ENCODE measurements at places on chromosomes 12 and 14. TPM values are rescaled to one million over a fixed set of nuclear protein-coding genes. Genes with fewer than 3 reads are reported as not detected.

Gene AMDHD1
- 0.50 TPM for polyA plus RNA-seq

Gene ZNF385A
- polyA plus RNA-seq: 6.0 TPM

Gene TBX3
- polyA plus RNA-seq: 13.9 TPM

Gene CLEC7A
- polyA plus RNA-seq: 2.4 TPM

Gene PDE3A
- 29.9 TPM for polyA plus RNA-seq

Gene LARP4
- polyA plus RNA-seq: 12.3 TPM

Gene PROX2
- polyA plus RNA-seq: not detected

Gene C12orf42
- polyA plus RNA-seq: not detected

Gene PDZRN4
- polyA plus RNA-seq: 0.48 TPM

Gene IL31
- not detected for polyA plus RNA-seq

- DNase-seq: no peak
Observed at GRCh38 chr14:98008381-98009113, 1211.4 kb downstream of the VRK1 start.

DNA sequence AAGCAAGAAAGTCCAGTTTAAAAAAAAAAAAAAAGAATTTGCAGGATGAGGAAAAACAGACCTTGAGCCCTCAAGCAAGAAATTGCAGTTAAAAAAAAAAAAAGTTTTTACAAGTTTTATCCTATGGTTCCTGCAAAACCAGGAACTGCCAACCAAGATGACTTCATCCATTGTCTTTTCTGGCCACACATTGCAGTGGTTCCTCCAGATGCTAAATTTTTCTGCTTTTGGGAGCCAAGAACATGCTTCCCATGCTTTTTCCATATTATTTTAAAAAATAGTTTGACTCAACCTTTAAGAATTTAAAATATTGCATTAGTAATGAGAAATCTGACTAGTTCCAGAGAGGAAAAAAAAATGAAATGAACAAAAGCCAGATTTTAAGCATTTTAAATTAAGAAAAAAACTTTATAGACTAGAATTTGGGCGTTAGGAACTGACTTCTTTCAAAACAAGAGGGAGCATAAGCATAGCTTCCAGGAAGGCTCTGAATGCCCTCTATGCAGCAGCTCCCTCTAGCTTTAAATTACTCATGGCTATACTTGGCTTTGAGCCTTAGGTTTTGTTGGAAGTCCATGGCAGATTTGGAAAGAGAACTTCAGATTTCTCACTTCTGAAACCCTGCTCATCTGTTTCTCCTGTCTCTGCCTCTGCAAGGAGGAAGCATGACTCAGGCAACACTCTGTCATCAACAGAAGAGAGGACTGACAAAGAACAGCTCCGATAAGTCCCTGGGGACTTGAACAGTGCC lies 124.5 kb downstream of the GPR65 start:
- DNase-seq: no peak

DNA sequence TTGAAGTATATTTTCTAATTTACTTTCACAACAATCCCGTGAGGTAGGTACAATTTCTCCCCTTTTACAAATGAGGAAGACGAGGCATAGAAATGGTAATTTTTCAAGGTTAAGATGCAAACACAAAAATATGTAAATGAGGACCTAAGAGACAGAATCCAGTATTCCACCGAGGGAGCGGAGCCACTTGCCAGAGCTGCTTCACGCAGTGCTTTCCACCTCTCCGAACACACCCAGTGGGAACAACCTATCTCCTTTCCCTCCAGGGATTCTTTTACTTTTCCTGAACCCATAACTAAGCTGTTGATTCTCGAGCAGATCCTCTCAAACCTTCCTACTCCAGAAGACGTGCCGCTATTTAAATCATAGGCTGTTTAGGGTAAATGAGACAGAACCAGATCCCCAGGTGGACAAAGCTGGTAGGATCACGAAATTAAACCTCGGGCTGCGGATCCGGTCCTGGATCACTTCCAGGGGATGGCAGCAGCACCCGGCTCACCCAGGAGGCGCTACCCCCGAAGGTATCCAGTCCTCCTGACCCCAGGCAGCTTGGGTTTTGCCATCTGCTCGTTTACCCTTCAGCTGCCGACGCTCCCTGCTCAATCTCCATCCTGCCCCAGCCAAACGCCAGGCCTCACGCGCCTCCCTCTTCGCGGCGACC lies 1.5 kb downstream of the DDHD1 start:
- peak; percentile 77 for DNase-seq

DNA sequence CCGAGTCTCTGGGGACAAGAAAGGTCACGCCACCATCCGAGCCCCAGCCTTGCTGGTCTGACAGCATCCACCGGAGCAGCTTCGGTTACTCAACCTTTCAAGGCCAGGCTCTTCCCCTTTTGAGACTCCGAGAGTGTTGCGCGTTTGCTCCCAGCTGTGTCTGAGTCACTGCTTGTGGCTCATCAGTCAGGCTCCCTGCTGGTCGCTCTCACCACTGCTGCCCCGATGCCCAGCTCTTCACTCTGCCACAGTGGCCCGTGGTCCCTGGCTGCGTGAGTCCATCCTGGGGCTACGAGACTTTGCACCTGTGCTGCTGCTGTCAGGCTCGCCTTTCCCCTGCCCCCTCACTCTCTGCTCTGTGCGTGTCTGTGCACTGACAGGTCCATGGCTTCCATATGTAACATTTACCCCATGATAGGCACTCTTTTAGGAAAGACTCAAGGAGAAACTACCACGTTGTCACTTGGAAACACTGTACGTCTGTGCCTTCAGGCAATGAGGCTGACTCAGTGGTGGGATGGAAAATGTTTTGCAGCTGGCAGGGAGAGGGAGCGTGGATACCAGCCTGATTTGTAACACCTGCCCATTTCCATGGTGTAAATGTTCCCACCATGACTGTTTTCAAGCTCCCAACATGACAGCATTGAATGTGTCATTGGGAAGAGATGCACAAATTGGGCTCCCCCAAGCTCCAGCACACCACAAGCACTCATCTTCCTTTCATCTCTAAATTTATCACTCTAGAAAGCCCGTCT lies 350.7 kb downstream of the TMEM132D start:
- no peak for DNase-seq

GRCh38 chr12:50004696-50005095 lies 20.6 kb downstream of the RACGAP1 start:
- no peak for DNase-seq

DNA sequence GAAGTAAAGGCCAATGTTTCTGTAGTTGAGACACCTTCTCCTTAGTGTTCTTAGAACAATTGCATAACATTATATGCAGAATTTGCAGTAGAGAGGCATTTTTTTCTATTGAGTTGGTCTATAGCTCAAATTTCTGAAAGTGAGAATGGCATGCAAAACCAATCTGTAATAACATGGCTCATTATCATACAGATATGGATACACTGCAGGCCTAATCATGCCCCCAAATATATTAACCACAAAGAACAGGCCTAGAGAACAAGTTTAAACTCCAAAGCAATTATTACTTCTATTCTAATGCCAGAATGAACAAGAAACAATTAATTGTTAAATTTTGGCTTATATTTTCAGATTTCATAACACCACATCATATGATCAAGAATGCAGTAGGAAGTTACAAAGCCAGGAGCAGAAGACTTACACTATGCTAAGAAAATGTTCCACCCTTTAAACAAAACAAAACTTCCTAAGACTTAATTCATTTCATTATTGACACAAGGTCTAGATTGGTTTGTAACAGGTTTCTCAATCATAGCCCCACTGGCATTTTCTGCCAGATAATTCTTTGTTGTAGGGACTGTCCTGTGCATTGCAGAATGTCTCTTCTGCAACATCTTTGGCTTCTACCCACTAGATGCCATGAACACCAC lies 26.9 kb downstream of the TMTC1 start:
- DNase-seq: no peak

GRCh38 chr12:113855998-113856397 lies 110.1 kb downstream of the RBM19 start:
- DNase-seq: peak; percentile 69

DNA sequence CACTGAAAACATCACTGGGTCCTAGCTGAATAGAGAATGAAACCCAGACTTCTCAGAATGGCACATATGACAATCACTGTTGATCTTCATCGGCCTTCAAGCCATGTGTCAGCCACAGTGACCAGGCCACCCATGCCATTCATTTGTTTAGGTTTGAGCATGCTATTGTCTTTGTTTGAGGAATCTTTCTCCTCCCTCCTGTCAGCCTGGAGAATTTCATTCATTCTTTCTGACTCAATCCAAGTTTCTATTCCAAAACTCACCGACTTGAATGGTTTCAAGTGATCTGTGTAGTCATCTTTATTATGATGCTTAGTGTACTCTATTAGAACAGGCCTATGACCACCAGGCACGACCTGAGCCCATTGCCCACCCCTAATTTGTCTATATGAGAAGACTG lies 106.3 kb downstream of the ETNK1 start:
- no peak for DNase-seq

- DNase-seq: peak; percentile 73
Observed at GRCh38 chr12:644818-645552, 18.3 kb downstream of the NINJ2 start.

DNA sequence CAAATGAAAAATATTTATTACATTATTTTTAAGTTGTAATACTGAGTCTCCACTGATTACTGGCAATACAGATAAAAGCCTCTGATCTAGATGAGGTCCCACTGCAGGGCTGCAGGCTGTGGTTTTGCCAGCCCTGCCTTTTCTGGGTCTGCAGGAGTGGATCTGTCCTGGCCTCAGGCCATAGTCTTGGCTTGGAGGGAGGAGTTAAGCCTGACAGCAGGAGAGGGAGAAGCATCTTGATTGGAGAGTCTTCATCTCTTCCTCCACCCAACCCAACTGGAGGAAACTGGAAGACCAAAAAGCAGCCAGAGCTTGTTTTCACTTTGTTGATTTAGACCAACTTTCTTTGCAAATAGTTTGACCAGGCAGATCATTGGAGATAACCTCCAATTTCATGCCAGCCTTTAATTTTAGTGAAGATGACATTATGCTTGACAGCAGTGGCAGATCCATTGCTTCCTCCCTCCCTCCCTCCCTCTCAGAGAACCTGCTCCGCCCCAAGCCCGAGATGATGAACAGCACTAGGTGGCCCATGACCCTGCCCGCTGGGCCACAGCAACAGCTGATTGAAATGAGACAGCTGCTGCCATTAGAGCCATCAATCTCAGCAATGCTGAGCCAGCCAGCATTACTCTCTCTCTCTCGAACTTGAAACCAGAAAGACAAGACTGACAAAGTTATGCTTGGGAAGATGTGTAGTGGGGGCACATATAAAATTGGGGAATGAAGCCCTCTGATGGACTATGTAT lies 222.4 kb downstream of the GLT1D1 start:
- no peak for DNase-seq

DNA sequence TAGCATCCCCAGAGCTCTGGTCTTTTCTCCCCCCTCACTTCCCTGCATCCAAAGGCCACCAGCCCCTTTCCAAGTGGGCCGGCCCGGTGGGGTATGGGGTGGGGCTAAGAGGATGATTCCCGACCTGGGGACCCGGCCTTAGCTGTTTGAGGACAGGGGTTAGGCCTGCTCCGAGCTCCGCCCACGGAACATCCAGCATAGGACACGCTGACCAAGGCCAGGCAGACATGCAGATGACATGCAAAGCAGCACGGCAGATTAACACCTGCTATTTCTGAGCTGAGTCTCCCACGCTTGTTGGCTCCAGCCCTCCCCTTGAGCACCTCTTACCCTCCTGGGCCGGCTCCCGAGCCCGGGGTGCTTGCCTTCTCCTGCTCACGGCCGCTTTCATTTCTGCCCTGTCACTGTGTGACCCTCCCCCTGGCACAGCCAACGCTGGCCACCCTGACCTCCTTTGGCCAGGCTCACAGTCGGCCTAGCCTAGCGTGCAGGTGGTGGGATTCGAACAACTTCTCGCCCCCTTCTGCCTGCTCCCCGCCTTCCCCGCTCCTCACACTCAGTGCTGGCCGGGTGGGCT lies 40.2 kb downstream of the TEAD4 start:
- DNase-seq: peak; percentile 73

- DNase-seq: peak; percentile 99
Observed at GRCh38 chr14:92748259-92749016, at the start of gene LGMN. Gene LGMN, minus strand, starts transcription at chr14:92748627. Its CDS starts 15,841 bp downstream, at chr14:92732786.

DNA sequence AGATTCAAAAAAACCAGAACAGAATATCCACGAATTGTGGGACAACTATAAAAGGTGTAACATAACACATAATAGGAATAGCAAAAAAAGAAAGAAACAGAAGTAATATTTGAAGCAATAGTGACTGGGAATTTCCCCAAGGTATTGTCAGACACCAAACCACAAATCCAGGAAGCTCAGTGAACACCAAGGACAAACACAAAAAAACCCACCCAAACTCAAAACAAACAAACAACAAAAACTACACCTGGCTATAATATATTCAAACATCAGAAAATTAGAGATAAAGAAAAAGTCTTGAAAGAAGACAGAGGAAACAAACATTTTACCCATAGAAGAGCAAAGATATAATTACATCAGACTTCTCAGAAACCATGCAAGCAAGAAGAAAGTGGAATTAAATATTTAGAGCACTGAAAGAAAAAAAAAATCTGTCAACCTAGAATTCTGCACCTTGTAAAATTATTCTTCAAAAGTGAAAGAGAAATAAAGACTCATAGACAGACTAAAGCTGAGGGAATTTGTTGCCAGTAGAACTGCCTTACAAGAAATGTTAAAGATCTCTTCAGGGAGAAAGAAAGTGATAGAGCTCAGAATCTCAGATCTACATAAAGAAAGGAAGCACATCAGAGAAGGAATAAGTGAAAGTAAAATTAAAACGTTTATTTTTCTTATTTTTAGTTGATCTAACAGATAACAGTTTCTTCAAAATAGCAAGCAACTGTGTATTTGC lies 12.1 kb upstream of the HMGA2 start:
- DNase-seq: no peak

DNA sequence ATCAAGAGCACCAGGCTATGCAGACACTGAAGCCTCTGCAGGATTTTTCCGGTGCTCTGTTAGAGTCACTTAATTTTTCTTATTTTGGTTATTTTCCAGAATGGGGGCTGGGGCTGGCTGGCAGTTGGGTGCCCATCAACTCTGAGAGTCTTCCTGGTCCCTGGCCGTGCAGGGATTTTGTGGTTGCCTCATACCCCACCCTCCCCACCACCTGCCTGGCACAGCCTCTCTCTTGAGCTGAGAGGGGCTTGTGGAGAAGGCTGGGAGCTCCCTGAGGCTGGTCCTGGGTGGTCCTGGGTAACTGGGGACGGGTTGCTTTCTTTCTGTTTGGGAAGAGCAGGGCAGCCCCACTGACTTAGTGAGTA lies 23.3 kb downstream of the LRTM2 start:
- no peak for DNase-seq

GRCh38 chr12:22543246-22544037 lies 900 bp downstream of the C2CD5 start:
- peak; percentile 38 for DNase-seq

GRCh38 chr14:83085136-83085535 lies 1551.5 kb upstream of the SEL1L start:
- DNase-seq: no peak

- DNase-seq: no peak
Observed at GRCh38 chr12:53966085-53966384, 6.9 kb upstream of the HOXC11 start.

GRCh38 chr14:96275177-96276112 lies 19.4 kb downstream of the BDKRB1 start:
- DNase-seq: peak; percentile 70

Measured in right cardiac atrium (tissue), 5 donors.